Esophagus squamous epithelium (tissue), 5 donors: ENCODE measurements at places on chromosomes 12 and 14.

GRCh38 chr12:64890873-64891468 lies 66.5 kb downstream of the TBC1D30 start:
- DNase-seq = no peak

DNA sequence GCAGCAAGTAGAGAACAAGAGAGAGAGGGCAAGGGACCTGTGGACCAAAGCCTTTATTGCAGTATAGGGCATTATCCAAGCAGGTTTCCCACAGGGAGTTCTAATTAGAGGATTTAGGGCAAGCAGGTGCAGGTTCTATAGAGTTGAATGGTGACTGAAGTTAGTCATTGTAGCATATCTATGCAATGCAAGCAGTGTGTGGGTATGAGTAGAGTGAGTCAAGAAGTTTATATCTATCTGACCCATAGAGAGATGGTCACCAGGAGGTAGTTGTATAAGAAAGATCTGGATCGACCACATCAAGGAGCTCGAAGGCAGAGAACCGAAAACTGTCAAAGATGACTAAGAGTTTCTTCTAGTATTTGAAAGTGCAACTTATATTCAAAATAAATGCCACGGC lies 167.3 kb downstream of the PLCZ1 start:
- no peak for DNase-seq

GRCh38 chr12:57175428-57176138 lies 28.2 kb upstream of the LRP1-AS start:
- DNase-seq = no peak

- no peak for DNase-seq
Observed at GRCh38 chr14:37865719-37866549, 270.5 kb downstream of the TTC6 start.

DNA sequence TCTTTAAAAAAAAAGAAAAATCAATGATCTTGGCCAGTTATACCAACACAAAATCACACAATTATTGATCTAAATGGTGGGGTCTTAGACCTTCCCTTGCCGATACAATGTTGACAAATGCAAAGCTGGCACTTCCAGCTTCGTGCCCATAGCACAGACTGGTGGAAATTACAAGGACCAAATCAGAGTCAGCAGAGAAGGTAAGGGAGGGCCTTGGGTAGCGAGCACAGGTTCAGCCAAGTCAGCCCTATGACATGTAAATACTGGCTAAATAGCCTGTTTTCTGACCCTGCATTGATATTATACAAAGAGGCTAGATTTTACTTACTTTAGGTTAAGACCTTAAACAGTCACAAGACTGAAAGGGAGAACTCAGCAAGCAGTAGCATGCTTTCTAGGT lies 30.3 kb upstream of the WDR89 start:
- DNase-seq = no peak

- no peak for DNase-seq
Observed at GRCh38 chr12:92108651-92109050, 37.0 kb downstream of the BTG1 start.

DNA sequence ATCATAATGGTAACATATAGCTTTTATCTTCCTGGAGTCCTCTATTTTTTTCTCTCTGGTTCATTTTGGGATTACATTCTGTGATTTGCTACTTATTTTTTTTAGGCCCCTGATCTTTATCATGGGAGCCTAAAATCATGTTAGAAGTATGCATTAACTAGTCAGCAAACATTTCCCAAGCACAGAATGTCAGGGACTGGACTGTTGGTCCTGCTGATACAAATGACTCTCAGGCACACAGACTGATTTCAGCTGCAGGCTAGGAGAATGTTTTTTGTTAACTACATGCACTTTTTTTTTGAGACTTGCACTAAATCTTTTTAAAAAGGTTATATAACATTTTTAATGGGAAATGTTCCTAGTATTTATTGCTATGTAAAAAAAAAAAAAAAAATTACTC lies 131.1 kb downstream of the ACSS3 start:
- DNase-seq = no peak

DNA sequence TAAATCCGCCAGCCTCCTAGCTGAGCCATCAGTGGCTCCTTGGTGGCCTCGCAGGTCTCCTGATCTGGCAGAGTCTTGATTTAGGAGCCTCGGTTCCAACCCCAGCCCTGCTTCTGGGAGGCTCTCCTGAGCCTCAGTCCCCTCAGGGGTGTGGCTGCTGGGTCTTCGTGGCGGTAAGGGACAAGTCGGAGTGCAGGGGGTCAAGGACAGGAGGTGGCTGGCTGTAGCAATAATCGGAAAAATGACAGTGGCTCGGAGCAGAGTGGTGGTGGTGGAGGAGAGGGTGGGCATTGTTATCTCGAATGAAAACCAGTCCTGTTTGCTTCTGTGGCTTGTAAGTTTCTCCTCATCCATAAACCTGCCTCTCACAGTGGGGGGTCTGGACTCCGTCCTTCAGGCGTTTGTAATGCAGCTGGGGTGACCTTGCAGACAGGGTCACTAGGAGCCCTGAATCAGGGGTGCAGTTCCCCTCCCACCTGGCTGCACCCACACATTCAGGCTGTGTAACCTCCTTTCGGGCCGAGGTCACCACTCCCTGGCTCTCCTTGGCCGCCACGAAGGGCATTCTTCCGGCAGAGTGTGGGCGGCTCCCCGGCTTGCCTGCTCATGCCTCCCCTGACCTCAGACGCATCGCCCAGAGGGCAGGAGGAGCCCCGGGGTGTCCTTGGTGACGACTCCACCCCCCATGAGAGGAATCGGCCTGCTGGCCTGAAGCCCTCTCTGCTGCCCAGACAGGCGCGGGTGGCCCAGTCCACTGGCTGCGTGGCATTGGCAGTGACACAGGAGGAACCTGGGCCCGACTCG lies 8.1 kb downstream of the BCL7A start:
- no peak for DNase-seq

GRCh38 chr14:55979096-55979495 lies 139.1 kb upstream of the PELI2 start:
- no peak for DNase-seq

GRCh38 chr12:2689879-2690278 lies 104.9 kb upstream of the FKBP4 start:
- no peak for DNase-seq

- no peak for DNase-seq
Observed at GRCh38 chr14:36521598-36522345, 1.7 kb upstream of the NKX2-1 start.

GRCh38 chr12:47591361-47591791 lies 114.5 kb downstream of the RPAP3 start:
- DNase-seq = no peak

DNA sequence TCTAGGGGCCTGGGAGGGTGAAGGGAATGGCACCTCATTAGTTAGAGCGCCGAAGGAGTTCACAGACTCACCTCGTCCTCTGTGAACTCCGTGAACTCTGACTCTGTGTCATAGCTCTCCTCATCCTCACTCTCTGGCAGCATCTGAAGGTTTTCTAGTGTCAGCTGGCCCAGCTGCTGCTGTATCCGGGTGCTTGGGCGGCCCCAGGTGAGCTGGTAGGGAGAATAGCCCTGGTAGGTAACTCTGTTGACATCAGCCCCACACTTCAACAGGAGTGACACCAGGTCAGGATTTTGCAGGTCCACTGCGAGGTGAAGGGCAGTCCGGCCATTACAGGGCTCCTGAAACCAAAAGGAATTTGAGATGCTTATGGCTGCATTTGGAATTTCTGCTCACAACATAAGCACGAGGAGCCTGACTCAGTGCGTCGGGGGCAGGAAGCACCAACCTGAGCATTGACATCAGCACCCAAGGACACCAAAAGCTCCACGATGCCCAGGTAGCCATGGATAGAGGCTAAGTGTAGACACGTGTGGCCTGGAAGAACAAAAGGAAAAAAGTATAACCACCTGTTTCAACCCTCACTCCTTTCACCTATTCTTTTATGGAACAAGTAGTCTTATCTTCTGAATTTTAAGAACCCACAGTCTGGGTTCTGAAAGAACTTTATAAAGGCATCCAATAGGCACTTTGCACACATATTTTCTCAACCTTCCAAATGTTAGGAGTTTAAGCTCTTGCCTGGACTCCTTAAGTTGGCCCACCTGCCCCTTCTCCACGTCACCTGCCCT lies 2.0 kb downstream of the NFKBIA start:
- no peak for DNase-seq

DNA sequence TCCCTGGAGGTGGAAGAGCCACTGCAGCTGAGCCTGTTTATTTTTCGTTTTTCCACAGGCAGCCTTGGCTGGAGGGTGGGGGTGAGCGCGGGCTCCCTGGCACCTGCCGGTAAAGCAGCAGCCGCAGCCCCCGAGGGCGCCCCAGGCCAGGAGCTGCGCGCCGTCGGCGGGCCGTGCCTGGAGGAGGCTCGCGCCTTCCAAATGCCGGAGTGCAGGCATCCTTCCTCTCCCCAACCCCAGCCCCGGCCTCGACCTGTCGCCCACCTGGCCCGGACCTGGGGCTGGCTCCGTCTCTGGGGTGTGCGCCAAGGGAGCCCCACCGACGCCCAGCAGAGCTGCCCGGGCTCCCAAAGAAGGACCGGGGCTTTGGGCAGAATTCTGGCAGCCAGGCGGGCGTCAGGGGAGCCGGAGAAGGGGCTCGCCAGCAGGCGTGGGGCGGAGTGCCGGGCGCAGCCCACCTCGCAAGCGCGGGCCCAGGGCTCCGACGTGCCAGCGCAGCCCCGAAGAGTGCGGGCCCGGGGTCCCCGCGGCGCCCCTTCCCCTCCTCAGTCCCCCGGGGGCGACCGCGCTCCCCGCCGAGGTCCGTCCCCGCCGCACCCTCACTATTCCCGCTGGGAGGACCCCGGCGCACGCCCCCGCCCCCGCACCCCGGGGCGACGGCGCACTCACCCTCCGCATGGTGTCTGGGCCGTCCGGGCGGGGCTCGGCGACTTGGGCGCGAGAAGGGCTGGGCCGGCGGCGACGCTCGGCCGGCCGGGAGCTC lies 130.3 kb downstream of the NDUFA12 start:
- no peak for DNase-seq
